ENCODE measurements at places on chromosomes 2 and 18.

- DNase-seq = no peak
Observed at GRCh38 chr2:109306190-109306589, 177.2 kb downstream of the SH3RF3 start.

DNA sequence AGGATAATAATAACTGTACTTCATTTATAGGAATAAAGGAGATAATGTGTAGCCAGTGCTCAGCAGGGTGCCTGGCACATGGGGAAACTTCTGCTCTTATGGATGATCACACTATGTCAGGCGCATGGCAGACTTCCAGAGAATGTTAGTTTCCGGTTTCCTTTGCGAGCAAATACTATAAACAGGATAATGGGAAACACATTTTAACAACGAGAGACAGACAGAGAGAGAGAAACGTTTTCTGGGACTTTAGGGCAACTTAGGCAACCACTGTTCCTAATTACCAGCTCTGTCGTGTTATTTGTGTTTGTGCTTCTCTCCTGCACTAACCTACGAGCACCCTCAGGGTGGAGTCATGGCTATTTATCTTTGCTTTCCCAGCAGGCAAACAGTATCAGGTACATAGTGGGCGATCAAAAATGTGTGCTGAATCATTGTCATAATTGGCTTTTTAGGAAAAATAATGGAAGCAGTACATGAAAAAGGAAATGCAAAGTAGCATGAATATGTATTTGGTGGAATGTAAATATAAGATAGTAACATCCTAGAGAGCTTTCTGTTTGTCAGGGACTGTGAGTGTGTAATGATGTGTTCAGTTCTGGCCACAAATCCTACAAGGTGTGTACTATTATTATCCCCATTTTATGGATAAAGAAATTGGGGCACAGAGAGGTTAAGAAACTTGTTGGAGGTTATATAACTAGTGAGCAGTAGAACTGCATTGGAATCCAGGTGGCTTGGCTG is 36.8 kb upstream of the IGFBP2 start:
- peak; percentile 87 for DNase-seq

- DNase-seq = no peak
Observed at GRCh38 chr2:20439193-20439475, 7.7 kb upstream of the RHOB start.

DNA sequence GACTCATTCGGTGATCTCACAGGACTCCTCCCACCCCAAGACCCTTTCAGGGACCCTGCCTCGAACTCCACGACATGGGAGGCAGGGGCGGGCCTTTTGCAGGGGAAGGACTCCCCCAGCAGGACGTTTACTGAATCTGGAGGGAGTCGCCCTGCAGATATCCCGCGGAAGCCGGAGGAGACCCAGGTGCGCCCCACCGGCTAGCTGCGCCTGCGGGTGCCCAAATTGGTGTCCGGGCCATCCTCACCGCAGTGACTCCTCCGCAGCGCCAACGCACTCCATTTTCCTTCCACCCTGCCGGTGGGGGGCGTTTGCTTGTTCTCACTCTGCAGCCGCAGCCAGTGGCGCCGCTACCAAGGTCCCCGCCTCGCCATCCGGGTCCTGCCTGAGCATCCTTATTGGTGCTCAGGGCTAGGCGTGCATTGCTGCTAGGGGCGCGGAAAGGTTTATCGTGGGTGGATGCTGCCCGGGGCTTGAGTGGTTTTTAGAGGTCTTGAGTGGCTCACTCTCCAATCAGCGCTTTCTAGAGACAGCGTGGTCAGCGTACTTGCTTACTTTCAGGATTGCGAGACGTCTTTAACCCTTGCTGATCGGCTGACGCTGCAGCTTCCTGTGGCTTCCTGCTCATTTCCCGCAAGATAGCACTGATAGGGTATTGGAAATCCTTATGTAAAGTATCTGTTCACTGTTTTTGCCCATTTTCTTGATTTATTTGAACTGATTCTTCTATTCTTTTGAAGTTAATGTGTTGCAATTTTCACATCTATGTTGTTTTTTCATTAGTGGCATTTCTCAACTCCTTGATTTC is 81.4 kb downstream of the BIN1 start:
- DNase-seq = peak; percentile 88

DNA sequence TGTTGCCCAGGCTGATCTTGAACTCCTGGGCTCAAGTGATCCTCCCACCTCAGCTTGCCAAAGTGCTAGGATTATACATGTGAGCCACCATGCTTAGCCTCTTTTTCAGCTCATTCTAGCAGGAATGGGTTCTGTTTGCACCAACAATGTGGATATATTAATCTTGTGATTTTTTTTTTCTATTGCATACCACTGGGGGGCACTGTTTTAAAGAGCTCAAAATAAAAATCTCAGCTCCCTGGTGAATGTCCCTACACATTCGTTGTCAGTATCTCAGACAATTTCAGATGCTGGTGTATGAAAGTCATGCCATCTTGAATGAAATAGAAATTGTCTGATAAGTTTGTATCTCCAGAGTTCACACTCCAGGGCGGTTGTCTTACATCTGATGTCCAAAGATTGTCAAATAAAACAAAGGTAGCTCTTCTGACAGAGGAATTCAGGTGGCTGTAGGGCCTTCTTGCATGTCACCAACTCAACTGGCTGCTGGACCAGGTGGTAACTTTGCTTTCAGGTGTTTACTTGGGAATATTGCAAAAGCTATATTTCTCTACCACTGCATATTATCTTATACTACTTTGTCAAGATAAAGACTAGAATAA is 3.1 kb upstream of the MATN3 start:
- DNase-seq = peak; percentile 57

DNA sequence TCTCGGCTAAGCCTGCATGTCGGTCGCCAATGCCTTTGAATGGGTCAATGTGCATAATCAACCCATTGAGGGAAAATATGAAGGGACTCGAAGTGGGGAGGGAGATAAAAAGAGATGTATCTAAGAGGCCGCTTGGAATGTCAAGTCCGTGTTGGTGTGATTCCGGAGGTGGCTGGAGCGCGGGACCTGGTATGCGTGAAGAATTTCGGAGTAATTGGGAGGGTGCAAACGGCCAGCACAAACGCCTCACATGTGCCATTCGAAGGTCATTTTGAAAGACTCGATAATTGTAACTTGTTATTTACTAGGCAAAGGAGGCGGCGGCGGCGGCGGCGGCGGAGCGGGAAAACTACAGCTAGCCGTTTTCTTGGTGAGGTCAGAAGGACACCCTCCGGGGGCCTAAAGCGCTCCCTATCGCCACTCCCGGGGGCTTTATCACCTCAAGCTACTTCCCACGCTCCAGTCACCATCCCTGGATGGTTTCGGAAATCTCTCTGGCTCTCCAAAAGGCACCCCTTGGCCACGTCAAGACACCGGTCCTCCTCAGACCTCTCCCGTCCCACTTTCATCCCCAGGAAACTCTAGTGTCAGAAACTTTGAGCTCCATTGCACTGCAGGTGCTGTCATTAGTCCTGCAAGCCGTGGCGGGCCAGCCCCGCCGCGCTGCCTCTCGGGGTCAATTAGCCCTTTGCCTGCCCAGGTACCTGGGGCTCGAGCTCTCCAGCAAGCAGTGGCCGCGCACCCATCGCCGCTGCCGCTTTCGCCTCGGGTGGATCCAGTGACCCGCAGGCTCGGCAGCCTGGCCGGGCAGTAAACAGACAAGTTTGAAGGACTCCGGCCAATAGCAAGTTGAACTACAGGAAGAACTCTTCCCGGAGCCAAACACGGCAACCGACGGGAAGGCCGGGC is 1.5 kb downstream of the ERBB4 start:
- DNase-seq = peak; percentile 60

GRCh38 chr2:197800091-197800490 is 4.3 kb upstream of the PLCL1 start:
- no peak for DNase-seq

DNA sequence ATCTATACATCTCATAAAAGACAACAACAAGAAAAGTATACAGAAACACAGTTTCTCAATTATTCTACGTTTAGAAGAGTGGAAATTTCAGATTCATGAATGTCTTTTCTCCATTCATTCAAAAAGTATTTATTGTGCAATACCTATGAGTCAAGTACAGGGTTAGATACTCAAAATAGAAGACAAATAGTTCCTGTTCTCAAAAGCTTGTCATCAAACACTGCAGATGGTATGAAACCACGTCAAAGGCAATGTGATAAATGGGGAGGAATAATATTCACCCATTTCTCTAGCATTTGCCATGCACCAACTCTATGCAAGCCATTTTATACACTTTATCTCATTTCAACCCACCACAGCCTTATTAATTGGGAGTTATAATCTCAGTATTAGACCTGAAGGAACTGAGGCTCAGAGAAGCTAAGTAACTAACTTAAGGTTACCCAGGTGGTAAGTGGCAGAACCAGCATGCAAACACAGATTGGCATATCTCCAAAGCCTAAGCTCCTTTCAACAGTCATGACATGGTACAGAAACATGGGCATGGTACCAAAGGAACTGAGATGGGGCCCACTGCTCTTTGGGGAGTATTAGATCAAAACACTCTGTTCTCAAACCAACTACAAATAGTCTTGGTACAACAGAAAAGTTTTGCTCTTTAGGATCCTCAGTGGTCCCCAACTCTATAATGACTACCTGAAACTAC is 67.2 kb upstream of the NPAS2 start:
- DNase-seq = no peak

- DNase-seq = no peak
Observed at GRCh38 chr18:26414901-26415440, 133.4 kb downstream of the KCTD1 start.
